ENCODE measurements at places on chromosomes 1 and 21.

GRCh38 chr1:8157765-8158164 lies 131.7 kb upstream of the ERRFI1 start:
- no peak for DNase-seq

DNA sequence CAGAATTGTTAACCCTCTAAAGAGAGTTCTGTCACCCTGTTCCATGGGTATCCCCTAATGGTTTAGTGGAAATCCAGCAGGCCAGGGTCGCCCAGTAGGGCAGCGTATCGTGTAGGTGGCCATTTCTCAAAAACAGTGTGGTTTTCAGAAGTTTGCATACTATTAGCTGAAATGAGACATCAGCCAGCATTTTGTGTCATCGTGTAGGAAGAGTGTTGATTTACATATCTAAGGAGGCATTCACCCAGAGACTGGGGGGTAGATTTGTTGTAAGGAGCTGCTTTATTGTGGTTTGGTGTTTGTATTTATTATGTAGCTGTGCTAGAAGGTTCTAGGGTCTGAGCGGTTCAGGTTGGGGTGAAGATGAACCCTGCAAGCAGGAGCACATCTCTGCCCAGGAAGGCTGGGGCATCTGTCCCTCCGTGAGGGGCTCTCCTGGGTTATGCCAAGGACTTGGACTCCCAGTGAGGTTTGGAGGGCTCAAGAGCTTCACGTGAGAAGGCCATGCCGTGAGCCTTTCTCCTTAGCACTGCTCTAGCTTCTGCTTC lies 174.4 kb downstream of the PGBD5 start:
- DNase-seq, result no peak

GRCh38 chr1:229883504-229884200 lies 183.4 kb upstream of the GALNT2 start:
- DNase-seq, result no peak

DNA sequence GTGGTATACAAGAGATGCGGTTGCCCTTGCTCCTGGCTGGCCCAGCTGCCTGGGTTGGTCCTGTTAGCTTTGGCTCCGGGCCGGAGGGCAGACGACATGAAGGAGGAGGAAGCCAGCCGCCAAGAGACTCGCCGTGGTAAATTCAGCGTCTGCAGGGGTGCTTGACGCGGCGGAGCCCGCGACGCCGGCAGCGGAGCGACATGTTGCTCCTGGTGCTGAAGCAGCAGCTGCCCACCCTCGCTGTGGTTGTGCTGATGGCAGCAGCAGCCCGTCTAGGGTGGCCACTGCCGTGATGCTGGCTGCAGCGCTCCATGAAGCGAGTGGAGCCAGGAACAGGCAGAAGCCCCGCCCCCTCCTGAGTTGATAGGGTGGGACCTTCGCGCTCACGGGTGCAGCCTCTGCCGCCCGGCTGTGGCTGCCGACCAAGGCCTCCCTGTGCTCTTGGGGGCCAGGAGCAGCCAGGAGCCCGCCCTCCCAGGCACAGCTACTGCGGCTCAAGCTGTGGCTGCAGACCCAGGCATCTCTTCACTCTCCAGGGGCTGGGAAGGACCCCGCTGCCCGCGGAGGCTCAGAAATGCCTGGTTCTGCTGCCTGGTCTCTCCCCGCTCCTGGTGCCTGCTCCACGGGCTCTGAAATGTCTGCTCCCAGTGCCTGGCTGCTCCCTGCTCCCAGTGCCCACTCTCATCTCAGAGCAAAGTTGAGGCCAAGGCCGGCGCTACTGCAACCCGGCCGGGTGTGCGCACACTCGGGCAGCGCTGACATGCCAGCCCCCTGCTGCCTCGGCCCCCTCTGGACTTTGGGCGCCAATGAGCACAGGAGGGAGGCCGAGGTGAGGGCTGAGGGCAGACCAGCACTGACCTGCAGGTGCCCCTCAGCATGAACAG lies 4.4 kb upstream of the ZNF692 start:
- DNase-seq, result peak; percentile 93

DNA sequence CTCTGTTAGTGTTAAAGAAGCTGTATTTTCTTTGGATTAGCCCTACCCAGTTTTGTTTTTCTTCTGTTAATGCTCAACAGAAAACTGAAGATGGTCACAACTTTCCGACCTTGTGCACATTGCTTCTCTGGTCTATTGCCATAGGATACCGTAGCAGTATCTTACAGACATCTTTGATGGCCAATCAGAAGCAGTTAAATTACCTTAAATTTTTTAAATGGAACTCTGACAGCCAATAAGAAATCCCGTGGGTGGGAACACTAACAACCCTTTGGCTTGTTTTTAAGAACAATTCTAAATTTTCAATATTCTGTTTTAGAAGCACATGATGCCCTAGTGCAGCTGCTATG lies 17.2 kb downstream of the NFYC start:
- DNase-seq, result no peak

- DNase-seq, result no peak
Observed at GRCh38 chr1:21469581-21469980, 29.6 kb downstream of the NBPF3 start.

- no peak for DNase-seq
Observed at GRCh38 chr1:220487297-220487820, 40.6 kb upstream of the MARK1 start.

DNA sequence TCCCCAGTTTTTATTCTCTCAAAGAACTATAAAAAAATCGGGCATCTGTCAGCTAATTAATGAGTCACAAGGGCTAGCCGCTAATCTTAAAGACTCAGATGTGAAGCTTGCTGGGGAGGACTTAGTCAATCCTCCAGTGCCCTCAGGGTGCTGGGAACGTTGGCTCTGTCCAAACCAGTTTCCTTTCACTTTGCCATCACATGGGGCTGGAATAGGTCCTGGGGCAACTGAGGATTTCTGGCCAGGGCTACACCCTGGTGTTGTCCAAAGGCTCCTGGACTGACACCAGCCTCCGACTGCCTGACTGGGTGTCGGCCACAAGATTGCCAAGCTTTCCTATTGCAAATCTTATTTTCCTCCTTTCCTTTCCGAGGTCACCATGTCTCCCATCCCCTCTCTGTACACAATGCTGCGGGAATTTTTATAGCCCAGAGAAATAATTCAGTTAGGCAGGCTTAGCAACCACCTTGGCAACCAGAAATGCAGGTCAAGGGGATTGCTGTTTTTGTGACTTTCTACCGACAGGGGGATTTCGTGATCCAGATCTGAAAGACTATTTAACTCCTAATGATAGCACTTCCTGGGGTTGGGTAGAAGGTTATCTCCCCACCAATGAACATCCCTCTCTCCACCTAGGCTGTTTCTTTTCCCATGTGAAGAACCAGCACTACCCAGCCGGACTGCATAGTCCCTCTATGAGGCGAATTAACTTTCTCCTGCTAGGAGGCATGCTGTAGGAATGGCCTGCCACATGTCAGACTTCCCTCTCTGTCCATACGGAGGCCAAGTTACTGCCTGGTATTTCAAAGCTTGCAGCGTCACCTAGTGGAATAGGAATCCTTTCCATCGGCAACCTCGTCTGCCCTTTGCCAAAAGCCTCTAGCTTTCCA lies 29.9 kb upstream of the CTBS start:
- DNase-seq, result no peak

- DNase-seq, result no peak
Observed at GRCh38 chr1:111469539-111469938, 4.2 kb upstream of the C1orf162 start.

DNA sequence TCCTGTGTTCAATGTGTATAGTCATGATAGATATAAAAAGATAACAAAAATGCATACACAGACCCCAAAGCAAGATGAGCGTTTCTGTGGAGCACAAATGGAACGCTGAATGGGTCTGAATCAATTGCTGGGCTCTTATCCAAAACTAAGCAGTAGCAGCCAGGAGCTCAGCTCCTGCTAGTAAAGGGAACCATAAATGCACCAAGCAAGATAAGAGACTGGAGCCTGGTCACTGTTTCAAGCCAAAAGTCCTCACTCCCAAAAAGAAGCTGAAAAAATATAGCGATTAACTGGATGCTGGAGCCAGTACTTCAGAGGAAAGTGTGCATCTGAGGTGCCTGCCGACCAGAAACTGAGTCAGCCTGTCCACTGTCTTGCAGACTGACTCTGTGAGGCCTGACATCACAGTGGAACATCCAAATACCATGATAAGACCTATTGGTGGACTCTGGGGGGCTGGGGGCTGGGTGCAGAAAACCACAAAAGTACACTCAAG lies 68.9 kb downstream of the LRRC8C start:
- no peak for DNase-seq

DNA sequence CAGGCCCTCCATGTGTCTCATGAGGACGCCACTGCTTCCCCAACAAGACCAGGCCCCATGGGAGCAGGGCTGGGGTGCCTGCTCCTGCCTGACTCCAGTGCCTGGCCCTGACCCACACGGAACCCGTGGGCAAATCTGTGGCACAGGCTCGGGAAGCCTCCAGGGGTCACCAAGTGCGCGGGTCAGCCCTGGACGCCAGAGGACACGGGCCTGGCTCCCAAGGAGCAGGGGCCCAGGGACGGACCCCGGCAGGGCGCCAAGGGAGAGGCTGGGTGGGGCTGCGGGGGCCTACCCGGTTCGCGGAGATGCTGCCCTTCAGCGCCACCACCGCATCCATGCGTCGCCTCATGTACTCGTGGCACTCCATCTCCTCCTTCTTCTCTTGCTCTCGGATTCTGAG lies 31.9 kb downstream of the CFAP74 start:
- no peak for DNase-seq

Measured in thyroid gland (tissue), 4 donors.